Effector CD4-positive, alpha-beta T cell (primary cell): ENCODE measurements at places on chromosomes 3 and 15.

DNA sequence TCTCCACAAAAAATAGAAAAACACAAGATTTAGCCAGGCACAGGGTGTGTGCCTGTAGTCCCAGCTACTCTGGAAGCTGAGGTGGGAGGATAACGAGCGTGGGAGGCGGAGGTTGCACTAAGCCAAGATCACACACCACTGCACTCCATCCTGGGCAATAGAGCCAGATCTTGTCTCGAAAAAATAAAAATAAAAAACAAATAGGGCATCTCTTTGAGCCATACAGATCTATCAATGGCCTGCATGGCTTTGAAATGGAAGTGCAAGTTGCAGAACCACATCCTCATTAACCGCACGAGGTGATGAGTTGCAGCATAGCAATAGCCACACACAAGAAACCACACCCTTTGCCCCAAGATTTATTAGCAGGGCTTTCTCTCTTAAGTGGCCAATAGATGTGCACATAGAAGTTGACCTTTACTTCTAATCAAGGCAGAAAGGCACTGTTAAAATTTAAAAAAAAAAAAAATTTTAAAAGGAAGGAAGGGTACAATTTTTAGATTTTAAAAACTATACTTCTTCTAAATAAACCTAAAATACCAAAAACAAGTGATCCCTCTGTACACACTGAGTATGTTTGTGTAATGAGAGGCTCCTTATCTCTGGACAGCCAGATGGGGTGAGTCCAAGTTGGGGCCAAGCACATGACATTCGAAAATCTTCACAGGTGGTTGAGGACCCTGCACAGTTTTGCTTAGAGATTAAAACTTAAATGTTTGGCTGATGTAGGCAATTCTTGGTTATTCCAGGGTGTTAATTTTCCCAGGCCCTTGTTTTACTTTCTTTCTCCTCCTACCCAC lies 53.4 kb downstream of the FILIP1L start:
- no peak for DNase-seq

DNA sequence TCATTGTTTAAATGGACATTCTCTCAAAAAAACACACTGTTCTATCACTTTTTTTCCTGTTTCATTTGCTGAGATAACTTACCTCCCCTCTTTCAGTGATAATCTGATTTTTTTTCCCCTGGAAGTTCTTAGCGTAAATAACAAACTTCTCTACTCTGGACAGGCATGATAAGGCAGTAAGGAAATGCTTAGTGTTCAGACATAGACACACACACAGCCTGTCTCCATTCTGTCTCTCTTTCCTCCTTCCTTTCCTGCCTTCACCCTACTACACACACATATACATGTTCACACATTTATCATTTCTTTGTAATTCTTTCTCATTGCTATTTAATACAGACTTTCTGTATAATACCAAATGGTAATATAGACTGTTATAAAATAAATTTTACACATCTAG lies 470.8 kb upstream of the ROBO1 start:
- DNase-seq: no peak

GRCh38 chr3:177795859-177796258 lies 598.6 kb upstream of the TBL1XR1 start:
- DNase-seq: no peak

DNA sequence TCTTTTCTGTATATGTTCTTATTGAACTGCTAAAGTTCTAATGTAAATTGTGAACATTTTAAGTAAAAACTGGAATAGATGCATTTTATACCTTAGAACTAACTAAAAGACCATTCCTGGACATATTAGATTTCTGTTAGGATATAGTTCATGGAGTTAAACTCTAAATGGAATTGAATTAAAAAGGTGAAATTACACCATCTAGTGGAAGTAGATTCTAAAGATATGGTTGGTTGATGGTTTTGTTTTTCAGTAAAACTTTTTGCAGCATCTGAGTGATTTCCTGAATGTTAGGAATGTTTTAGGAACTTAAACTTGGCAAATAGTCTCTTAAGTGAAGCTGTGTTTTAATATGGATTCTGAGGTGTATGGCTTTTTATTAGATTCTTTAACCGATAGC lies 96.8 kb downstream of the SLMAP start:
- no peak for DNase-seq

DNA sequence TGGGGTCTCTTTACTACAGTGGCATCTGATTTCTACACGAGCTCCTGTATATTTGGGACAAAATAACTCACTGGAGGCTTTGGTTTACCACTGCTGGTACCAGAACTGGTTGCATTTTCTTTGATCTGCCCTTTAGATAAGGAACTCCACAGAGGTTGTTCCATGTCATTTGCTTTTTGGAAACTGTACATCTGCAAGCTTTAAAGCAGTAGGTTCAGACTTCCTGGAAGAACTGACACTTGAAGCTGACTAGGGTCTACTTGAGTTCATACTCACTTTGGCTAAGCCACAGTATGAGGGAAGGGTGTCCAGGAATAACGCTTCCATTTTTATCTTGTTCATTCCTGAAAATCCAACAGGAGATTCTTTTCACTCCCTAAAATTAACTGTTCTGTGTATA lies 86.4 kb downstream of the WWTR1 start:
- DNase-seq: no peak

GRCh38 chr3:186670155-186670554 lies 4.3 kb downstream of the HRG start:
- no peak for DNase-seq

GRCh38 chr3:189896533-189896932 lies 224.2 kb downstream of the P3H2 start:
- no peak for DNase-seq

DNA sequence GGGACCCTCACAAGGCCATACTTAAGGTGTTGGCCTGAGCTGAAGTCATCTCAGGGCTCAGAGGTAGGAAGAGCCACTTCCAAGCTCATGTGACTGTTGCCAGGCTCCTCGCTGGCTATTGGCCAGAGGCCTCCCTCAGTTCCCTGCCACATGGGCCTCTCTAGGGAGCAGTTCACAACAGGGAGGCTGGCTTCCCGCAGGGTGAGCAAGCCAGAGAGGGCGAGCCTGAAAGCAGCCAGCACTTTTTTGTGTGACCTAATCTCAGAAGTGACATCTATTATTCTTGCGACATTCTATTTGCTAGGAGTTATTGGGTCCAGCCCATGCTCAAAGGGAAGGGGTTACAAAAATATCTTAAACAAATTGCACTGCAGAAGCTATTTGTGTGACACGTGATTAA lies 201.4 kb downstream of the SSR3 start:
- no peak for DNase-seq

- no peak for DNase-seq
Observed at GRCh38 chr15:99487337-99487730, 78.5 kb upstream of the MEF2A start.

GRCh38 chr15:99998661-99999101 lies 265.4 kb upstream of the LYSMD4 start:
- no peak for DNase-seq

DNA sequence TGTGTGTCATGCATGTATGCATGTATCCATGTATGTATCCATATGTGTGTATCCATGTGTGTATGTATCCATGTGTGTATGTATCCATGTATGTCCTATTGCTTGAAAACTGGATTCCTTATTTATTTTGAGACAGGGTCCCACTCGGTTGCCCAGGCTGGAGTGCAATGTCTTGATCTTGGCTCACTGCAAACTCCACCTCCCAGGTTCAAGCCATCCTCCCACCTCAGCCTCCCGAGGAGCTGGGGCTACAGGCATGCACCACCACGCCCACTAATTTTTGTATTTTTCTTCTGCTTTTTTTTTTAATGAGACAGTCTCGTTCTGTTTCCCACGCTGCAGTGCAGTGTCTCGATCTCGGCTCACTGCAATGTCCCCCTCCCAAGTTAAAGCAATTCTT lies 34.1 kb downstream of the MUC20 start:
- DNase-seq: no peak

DNA sequence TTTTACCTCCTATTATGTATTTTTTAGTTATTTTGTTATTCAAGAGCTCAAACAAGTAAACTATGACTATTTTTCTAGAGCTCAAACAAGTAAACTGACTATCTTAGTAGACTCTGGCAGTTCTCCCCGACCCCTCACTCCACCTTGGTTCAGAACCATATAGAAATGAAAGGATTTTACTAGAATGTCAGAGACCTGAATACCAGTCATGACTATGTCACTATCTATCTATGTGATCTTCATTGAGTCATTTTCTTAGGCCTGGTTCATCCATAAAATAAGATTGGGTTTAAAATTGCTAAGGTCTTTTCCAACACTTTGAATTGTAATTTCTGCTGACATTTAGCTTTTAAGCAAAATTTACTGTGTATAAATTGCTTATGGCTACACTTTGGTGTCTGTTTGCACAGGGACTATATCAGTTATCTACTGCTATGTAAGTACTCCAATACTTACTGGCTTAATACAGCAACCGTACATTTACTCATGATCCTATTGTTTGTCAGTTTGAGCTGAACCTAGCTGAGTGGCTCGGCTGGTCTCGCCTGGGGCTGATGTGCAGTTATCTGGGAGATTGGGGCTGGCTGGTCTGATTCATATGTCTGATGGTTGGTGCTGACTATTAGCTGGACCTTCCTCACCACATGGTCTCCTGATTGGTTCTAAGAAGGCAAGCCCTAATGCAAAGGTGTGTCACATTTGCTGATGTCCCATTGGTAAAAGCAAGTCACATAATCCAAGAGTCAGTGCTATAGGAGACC lies 37.0 kb downstream of the RASA2 start:
- no peak for DNase-seq

DNA sequence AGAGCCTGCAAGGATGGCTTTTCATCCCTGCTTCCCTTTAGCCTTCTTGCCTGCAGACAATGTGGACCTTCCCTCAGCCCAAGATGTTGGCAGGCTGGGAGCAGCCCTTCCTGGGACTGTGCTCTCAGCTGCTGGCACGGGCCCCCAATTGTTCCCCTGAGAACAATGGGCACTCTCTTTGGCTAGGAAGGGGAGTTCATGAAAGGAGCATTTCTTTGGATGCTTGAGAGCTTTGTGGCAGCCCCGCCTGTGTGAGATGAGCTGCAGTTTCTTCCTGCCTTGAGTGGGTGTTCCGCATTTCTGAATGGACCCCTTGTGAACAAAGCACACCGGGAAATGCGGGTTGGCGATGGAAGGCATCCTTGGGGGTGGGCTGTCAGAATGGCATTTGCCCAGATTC lies 35.0 kb upstream of the BSN start:
- no peak for DNase-seq

DNA sequence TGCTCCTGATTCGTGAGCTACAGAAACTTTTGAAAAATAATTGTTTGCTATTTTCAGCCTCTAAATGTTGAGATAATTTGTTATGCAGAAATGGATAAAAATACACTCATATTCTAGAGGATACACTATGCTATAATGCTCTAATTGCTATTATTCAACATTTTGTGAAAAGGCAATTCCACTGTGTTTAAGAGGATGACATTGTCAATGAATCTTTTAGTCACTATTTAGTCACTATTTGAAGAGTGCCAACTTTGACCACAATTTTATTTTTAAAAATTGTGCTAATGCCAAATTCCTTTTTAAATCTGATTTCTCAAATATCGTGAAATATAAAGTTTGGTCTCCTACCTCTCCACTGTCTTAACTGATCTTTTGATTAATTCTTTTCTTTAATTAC lies 604.9 kb upstream of the KCNMB2 start:
- no peak for DNase-seq

GRCh38 chr3:47443611-47443995 lies 32.1 kb downstream of the SCAP start:
- DNase-seq: no peak
